ENCODE measurements at places on chromosomes 7 and 10.
A peak's percentile ranks its signal among the peaks of the same experiment; 100 is the strongest.

DNA sequence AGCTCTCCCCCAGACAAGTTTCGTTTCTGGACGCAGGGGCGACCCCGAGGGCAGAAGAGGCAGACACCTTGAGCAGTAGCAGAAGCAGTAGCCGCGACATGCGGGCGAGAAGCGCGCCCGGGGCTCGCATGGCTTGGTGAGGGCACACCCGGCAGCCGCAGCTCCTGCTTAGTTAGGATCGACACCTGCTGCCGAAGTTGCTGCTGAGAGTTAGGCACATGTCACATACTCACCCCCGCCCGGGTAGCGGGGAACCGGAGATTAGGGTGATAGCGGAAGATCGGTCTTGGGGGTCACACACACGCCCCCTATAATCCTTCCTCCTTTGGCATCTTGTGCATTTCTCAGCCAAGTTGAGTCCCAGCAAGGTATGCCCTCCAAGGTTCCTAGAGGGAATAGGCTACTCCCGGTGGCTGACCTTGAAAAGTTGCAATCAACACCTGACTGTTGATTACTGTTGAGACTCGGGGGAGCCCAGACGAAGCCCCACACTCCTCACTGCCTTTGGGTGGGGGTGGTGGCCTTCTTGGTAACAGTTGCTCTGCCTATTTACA, 668 bp downstream of the GPR37 start:
- H3K4me3 ChIP-seq = peak overlapping the region; percentile 65
- DNase-seq = no peak
- peaks cover 13% of the 10 kb centered on the region for H3K27me3 ChIP-seq
- no peaks in the 10 kb centered on the region for H3K36me3 ChIP-seq
- H3K4me1 ChIP-seq = no peaks in the 10 kb centered on the region

GRCh38 chr7:24889611-24890010, 90.4 kb downstream of the OSBPL3 start:
- H3K36me3 ChIP-seq = no peaks in the 10 kb centered on the region
- no peaks in the 10 kb centered on the region for H3K27me3 ChIP-seq
- no peak overlapping the region for H3K4me3 ChIP-seq
- H3K27ac ChIP-seq = no peak overlapping the region
- peaks cover 20% of the 10 kb centered on the region for H3K4me1 ChIP-seq
- no peak for DNase-seq

DNA sequence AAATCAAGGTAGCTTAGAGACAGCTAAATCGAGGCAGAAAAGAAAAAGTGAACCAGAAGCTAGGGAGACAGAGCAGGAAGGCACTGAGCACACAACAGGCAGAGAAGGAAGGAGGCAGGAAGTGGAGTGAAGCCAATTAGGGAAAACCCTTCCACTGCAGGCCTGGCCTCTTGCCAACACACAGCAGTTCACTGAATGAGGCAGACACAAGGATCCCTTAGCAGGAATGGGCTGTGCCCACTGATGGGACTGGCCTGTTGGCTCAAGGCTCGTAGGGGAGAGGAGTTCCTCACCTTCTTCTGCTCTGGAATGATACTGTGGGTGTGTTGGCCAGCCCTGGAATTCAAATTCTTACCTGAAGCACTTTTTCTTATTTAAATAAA, 220.3 kb upstream of the STK17A start:
- no peaks in the 10 kb centered on the region for H3K36me3 ChIP-seq
- no peak for DNase-seq
- H3K4me1 ChIP-seq = no peaks in the 10 kb centered on the region
- no peak overlapping the region for H3K4me3 ChIP-seq
- H3K27ac ChIP-seq = no peak overlapping the region

DNA sequence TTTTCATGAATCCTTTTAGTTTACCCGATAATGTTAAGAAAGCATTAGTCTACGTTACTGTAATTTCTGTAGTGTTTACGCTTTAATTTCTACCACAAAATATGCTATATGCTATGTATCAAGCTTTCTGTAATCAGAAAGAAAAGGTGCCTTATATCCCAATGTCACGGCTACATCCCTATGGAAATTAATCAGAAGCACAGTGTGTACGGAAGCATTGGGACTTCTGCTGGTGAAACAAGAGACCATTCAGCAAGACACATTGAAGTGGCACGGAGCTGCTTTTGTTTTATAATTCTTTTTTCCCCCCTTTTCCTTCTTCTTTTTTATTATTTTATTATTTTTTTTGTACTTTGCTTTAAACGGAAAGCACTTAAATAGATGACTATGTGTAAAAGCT, 31.2 kb upstream of the SH2B2 start:
- H3K4me3 ChIP-seq = no peak overlapping the region
- H3K4me1 ChIP-seq = no peaks in the 10 kb centered on the region
- no peaks in the 10 kb centered on the region for H3K36me3 ChIP-seq
- DNase-seq = no peak

- H3K27me3 ChIP-seq = no peaks in the 10 kb centered on the region
- H3K4me3 ChIP-seq = no peak within 1 kb of the TSS
- H3K27ac ChIP-seq = no peak within 1 kb of the TSS
- no peaks in the 10 kb centered on the region for H3K4me1 ChIP-seq
These were observed at the start of gene PIP for GRCh38 chr7:143131781-143132180. Gene PIP, plus strand, starts transcription at chr7:143132077. Its CDS starts 40 bp downstream, at chr7:143132117.

GRCh38 chr7:77674878-77675277, 21.4 kb upstream of the RSBN1L start:
- no peak overlapping the region for H3K27ac ChIP-seq
- H3K4me1 ChIP-seq = no peaks in the 10 kb centered on the region
- no peak overlapping the region for H3K4me3 ChIP-seq
